GM18507 (cell line): ENCODE measurements at places on chromosomes 2 and 18.
A peak's percentile ranks its signal among the peaks of the same experiment; 100 is the strongest.

GRCh38 chr2:79250656-79251055 lies 91.1 kb upstream of the REG3A start:
- DNase-seq = no peak

GRCh38 chr2:23312996-23313606 lies 71.9 kb upstream of the KLHL29 start:
- peak; percentile 20 for DNase-seq

DNA sequence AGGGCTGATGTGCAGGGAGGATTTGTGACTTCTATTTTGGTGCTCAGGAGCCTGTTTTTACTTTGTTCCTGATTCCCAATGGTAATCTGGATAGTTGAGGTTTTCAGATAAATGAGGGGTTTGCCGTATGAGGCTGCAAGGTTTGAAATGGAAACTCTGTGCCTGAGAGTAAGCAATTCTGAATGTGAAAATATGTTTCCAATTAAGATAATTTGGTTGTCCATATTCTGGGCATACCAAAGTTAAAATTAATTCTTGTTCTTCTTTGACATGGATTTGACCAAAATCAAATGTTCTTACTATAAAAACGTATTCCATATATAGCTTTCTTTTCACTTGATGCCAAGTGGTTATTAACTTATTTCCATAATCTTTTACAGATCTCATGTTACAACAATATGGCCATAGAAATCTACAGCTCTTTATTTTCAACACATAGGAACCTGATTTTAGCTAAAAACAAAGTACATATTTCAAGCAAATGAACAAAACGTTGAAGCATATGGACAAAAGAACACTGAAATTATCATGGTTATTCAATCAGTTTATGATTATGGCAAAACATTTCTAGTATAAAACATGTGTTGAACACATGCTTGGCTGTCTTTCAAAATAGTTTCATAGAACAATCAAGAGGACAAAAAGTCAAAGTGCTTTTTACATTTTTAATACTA lies 63.4 kb upstream of the ARHGAP28 start:
- DNase-seq = no peak

GRCh38 chr2:163266772-163267171 lies 428.2 kb upstream of the KCNH7 start:
- DNase-seq = no peak

DNA sequence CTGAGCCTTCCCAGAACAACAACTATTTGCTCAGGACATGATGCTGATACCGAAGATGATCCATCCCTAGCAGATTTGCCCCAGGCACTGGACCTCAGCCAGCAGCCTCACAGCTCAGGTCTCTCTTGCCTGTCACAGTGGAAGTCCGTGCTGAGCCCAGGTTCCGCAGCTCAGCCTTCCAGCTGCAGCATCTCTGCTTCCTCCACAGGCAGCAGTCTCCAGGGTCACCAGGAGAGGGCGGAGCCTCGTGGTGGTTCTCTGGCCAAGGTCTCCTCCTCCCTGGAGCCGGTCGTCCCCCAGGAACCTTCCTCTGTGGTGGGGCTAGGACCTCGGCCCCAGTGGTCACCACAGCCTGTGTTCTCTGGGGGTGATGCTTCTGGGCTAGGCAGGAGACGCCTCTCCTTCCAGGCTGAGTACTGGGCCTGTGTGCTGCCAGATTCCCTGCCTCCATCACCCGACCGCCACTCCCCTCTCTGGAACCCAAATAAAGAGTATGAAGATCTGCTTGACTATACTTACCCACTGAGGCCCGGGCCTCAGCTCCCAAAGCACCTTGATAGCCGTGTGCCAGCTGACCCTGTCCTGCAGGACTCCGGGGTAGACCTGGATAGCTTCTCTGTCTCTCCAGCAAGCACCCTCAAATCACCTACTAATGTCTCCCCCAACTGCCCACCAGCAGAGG lies 15.4 kb downstream of the CEP68 start:
- no peak for DNase-seq

- no peak for DNase-seq
Observed at GRCh38 chr18:49690312-49690711, 123.0 kb downstream of the ACAA2 start.

GRCh38 chr2:190344276-190344827 lies 963 bp downstream of the INPP1 start:
- no peak for DNase-seq

- peak; percentile 20 for DNase-seq
Observed at GRCh38 chr18:76823587-76824011, 1.2 kb downstream of the ZNF236 start.

DNA sequence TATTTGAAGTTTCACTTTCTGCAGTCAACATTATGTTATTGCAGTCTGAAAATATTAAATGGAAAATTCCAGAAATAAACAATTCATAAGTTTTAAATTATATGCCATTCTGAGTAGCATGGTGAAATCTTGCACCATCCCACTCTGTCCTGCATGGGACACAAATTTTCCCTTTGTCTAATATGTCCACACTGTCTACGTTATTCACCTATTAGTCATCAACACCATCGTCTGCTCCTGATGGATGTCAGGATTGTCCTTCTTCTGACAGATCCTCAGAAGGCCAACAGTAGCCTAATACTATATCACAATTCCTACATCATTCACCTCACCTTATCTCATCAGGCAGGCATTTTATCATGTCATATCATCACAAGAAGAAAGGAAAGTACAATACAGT lies 163.1 kb downstream of the TXNL1 start:
- no peak for DNase-seq

DNA sequence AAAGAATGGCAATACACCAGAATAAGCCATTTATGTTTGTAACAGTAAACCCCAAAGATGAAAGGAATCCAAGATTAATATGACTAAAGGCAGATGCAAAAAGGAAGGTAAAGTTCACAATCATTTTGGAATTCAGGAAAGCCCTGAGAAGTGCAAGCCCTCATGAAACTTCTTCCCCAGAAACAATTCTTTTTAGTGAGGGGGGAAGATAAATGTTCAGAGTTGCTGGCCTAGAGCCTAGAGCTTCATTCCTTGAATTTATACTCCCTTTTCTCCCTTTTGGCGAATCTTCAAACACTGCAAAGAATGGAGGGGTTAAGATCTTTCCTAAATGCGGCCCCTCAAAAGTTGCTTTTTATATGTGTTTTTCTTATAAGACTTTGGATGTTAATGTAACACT lies 368.8 kb downstream of the MEIS1 start:
- DNase-seq = no peak

DNA sequence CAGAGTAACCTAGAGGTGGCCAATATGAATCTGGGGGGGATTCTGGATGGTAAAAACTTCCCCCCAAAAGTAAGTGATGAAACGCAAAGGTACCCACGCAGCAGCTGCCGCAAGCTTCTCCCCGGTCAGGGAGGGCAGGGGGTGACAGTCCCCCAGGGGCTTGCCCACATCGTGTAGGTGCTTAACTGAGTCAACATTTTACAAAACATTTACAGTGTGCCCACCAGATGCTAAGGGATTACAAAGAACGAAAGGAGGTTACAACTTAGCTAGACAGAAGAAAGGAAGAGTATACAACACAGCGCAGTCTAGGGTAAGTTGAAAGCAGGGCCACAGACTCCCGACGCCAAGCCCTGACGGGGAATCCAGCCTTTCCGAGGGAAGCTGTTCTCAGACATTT lies 45.6 kb downstream of the LPIN2 start:
- DNase-seq = no peak

- DNase-seq = no peak
Observed at GRCh38 chr2:179233626-179234430, 30.8 kb downstream of the SESTD1 start.

GRCh38 chr2:152620208-152620607 lies 97.1 kb downstream of the PRPF40A start:
- no peak for DNase-seq

GRCh38 chr2:46041434-46041833 lies 255.8 kb upstream of the EPAS1 start:
- DNase-seq = no peak

- DNase-seq = no peak
Observed at GRCh38 chr2:1581965-1582625, 162.2 kb downstream of the PXDN start.

DNA sequence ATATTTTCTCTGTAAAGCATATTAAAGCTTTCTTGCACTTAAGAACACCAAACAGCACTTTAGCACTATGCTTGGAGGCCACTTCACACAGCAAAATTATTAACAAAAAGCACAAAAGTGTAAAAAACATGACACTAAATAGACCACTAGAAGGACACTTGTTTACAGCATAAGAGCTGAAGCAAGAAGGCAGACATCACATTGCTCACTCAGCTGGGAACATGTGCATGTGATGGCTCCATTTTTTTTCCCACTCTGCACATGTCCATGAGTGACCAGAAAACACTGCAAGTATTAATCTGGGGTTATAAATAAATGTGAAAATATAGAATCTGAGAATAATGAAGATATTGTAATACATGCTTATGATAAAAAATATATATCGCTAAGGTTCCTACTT lies 103.1 kb upstream of the MAPRE2 start:
- no peak for DNase-seq

GRCh38 chr2:216516730-216517350 lies 18.2 kb downstream of the RPL37A start:
- no peak for DNase-seq

GRCh38 chr18:44687421-44687820 lies 6.7 kb downstream of the SETBP1 start:
- DNase-seq = no peak

DNA sequence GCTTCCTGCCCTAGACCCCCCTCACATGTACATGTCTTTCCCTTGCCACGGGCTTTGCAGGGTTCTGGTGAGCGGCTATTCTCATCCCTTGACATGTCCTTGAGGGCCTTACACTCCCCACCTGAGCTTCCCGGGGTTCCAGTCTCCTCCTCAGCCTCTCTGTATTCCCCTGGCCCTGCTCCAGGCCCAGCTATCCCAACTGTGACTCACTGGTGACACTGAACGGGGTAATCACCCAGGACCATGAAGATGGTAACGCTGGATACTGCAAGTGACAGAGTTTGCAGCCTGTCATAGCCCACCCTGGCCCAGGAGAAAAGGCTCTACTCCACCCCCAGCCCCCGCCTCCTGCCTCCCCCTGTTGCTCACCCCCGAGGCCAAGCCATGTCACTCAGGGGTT lies 27.3 kb downstream of the KIF3C start:
- DNase-seq = no peak

DNA sequence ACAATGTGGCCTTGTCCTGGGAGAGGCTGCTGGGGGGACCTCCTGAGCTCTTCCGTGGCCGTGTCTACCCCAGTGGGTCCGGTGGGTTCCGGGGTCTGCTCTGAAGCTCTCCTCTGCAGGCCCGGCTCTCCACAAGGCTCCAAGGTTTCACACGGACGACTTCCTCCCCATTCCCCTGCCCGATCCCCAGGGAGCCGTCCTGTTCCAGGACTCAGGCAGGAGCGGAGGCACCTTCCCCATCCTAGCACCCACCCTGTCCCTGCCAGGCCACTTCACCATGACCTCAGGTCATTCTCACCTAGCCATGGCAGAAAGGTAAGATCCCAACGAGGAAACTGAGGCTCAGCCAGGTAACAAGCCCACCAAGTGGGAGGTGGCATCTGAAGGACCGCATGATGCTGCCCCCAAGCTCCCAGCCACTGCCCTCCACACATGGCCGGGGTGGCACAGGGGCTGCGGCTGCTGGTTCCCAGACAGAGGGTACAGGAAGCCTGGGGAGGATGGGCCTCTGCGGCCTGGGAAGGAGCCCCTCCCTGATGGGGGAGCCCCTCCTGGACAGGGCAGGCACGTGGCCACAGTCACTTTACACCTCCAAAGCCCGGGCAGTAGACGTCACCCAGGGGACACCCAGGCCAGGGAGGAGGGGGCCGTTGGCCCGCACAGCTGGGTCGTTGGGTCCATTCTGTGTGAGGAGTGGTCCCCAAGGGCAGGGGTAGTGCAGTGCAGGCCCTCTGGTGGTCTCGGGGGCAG lies 274.0 kb downstream of the NDUFA10 start:
- no peak for DNase-seq

- no peak for DNase-seq
Observed at GRCh38 chr18:35526495-35527059, 28.8 kb upstream of the INO80C start.

- no peak for DNase-seq
Observed at GRCh38 chr2:236799391-236800026, 229.9 kb downstream of the ACKR3 start.

DNA sequence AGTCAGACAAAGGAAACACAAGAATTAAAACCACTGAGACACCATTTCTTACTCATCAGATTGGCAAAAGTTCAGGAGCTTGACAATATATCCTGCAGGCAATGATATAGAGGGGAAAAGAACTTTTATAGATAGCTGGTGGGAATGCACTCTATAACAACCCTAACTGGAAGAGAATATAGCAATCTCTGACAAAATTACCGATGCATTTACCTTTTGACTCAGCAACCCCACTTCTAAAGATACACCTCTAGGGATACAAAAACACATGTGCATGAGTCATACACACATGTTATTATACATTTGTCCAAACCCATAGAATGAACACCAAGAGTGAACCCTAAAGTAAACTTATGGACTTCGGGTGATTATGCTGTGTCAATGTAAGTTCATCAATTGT lies 79.4 kb upstream of the SRD5A2 start:
- DNase-seq = no peak

GRCh38 chr2:218472988-218473387 lies 54.1 kb downstream of the VIL1 start:
- no peak for DNase-seq

GRCh38 chr2:14051401-14051800 lies 581.1 kb upstream of the LRATD1 start:
- DNase-seq = no peak

- DNase-seq = no peak
Observed at GRCh38 chr18:34773961-34774766, 64.1 kb downstream of the DTNA start.

GRCh38 chr2:123086613-123087385 lies 938.3 kb upstream of the CNTNAP5 start:
- no peak for DNase-seq

DNA sequence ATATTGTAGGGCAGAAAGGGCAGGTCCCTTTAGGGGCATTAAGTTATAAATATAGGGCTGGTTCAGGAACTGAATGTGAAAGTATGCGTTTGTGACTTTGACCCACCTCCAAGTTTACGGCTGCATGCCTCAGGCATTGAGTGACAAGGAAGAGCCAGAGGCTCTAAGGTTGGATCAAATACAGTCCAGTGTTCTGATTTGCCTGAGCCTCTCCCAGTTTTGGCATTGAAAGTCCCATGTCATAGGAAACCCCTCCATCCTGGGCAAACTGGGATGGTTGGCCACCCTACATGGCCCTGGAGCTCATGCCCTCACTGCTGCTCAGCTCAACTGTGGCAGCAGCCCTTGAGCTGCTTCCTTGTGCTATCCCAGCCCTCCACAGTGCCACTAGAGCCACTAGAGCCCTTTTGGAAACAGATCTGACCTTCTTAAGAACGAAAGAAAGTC lies 29.9 kb downstream of the HK2 start:
- DNase-seq = no peak

DNA sequence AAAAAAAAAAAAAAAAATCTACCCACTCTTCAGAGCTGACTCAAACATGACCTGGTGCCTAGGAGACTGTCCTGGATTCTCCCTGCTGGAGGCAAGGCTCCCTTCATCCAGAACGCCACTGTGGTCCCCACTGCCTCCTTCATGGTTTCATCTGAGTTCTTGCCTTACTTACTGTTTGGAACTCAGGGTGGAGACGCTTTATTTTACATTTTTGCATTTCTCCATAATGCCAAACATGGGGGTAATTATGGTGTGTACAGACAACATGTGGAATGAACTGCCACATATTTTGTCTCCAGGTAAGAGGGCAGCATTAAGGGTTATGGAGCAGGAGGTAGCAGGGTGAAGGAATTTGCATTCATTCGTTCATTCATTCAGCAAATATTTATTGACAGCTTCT lies 154.0 kb upstream of the MSH6 start:
- no peak for DNase-seq
